Amniotic epithelial cell (primary cell): ENCODE measurements at places on chromosomes 1 and 21.

GRCh38 chr1:35725596-35725995 lies 6.9 kb upstream of the C1orf216 start:
- DNase-seq: peak; percentile 60

- DNase-seq: no peak
These were observed 56.7 kb downstream of the HUNK start for GRCh38 chr21:31929548-31929947.

DNA sequence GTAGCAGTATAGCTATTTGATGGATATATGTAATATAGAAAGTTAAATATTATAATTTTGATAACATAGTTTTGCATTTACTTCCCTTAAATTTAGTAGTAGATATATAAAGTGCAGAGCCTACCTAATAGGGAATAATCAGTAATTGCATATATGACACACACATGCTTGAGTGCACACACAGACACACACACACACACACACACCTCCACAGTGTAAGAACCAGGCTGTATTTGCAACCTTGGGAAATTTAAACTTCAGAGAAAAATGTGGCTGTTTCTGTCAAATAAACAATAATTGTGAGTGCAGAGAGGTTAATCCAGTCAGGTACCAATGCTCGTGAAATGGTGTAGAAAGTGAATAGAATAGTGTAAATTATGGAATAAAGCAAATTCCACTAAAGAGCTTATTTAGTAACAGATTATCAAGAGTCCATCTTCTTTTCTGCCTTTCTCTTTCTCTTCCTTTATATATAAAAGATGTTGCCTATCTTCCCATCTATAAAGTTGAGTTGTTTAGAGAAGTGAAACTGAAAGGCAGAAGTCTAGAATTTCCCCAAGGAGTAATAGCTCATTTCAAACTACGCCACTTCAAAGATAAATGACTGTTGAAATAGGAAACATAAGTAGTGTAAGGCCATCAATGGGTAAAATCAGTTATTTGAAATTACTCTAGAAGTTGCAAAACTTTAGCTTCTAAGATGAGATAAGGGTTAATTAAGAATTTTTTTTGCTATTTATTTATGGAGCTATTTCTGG lies 273.7 kb downstream of the SRGAP2C start:
- DNase-seq: no peak

DNA sequence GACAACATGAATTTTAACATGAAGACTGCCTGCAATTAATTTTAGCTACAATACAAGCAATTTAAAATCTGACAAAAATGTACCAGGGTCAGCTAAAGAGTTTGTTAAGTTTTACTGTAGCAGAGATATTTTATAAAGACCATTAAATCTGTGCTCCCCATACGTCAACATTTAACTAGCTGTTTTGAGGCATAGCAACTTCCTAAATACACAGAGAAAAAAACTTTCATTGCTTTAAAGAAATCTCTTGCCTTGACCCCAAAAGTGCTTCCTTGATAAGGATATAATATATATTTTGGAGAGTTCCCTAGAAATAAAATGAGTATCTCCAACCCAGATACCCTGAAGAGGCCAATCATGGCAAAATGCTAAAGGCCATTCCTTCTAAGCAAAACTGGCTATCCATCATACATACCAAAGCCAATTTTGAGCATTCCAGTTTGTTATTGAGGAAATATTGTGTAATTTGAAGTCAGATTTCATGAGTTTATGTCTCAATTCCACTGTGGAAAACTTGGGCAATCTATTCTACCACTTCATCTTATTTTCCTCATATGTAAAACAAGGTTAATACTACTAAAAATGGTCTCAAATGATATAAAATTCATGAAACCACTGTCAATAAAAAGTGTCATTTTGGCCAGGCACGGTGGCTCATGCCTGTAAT lies 19.1 kb downstream of the ASPM start:
- peak; percentile 79 for DNase-seq

- DNase-seq: no peak
These were observed 198.1 kb upstream of the KIAA0040 start for GRCh38 chr1:175390522-175391254.

DNA sequence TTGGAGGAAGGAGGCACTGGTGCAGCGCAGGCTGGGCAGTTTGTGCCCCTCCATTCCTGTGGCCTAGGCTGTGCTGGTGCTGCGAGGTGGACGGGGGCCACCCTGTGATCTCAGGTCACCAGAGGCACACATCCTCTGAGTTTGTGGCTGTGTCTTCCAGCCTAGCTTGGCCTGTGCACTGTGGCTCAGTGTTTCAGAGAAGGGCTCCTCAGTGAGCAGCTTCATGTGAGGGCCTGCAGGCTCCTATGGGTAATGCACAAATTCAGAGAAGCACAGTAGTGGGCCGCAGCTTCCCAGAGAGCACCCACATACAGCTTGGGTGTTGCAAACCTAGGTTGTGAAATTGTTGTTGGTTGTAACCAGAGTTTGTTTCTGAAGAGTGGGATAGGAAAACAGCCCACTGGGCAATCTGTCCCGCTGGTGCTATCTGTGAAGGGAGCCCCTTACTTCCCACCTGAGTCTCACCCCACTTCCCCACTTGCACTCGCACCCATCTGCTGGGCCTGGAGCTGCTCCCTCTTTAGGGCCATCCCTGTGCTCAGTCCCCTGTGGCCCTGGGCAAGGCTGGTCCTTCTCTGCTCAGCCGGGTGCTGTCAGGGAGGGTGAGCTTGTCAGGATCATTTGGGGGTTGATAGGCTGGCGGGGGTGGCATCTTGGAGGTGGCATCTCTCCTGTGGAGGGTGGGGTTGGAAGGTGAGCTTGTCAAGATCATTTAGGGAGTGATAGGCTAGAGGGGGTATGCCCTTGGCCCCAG lies 30.2 kb downstream of the SNAP47 start:
- no peak for DNase-seq
